ENCODE measurements at places on chromosomes 7 and 10.

- DNase-seq = no peak
Observed at GRCh38 chr10:74055383-74056049, 57.6 kb downstream of the VCL start.

DNA sequence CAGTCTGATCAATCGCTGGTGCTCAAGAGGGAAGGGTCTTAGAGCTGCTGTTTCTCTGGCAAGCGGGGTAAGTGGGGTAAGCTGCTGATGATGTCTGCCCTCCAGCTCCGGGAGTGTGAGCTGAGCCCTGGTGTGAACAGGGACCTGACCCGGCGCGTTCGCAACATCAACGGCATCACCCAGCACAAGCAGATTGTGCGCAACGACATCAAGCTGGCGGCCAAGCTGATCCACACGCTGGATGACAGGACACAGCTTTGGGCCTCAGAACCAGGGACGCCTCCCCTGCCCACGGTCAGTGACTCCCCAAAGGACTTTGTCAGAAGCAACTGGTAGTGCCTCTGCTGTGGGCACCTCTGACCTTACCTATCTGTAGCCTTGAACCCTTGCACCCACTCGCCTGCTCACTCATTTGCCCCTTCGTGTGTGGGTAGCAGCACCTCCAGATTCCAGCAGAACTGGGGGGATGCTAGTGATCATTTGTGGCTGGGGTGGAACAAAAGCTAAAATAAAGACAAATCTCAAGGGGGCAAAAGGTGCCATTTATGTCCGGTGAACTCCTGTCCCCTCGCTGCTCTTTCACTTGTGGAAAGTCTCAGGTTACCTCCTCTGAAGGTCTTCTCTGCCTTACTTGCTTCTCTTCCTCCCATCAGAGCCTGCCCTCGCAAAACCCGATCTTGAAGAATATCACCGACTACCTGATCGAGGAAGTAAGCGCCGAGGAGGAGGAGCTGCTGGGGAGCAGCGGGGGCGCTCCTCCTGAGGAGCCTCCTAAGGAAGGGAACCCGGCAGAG, 3.2 kb downstream of the UFSP1 start:
- no peak for DNase-seq

- no peak for DNase-seq
Observed at GRCh38 chr7:142642316-142642715, 107.0 kb upstream of the PRSS1 start.

DNA sequence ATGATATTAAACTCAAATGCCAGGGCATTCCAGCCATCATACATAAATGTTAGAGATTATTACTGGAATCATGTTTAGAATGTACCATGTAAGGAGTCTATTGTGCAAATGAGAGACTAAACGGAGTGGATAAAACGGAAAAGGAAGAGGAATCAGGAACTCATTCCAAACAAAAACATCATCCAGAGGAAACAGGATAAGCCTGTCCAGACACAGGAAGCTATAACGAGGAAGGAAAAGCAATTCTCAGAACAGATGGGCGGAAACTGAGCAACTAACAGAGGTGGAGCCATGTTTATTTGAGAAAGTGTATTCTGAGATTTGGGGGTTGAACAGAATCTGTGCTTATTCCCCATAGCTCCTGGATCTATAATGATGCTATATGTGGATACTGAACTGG, 52.3 kb upstream of the TRIM24 start:
- DNase-seq = no peak

- no peak for DNase-seq
Observed at GRCh38 chr10:68864611-68865010, 36.5 kb upstream of the DDX50 start.

- DNase-seq = no peak
Observed at GRCh38 chr10:62582101-62582705, 208.0 kb downstream of the ZNF365 start.

GRCh38 chr10:128848810-128849209, 618.2 kb upstream of the MGMT start:
- no peak for DNase-seq

GRCh38 chr7:149870701-149871483, 2.9 kb upstream of the ATP6V0E2 start:
- no peak for DNase-seq

GRCh38 chr7:2100278-2101208, 132.2 kb downstream of the MAD1L1 start:
- DNase-seq = no peak

GRCh38 chr7:129067943-129068548, 13.1 kb upstream of the TNPO3 start:
- DNase-seq = no peak

GRCh38 chr7:99460651-99461050, 5.3 kb downstream of the ATP5MF start:
- no peak for DNase-seq

- DNase-seq = no peak
Observed at GRCh38 chr7:70583965-70584883, 547.7 kb upstream of the GALNT17 start.

- no peak for DNase-seq
Observed at GRCh38 chr10:38156416-38157269, 62.5 kb downstream of the ZNF37A start.

DNA sequence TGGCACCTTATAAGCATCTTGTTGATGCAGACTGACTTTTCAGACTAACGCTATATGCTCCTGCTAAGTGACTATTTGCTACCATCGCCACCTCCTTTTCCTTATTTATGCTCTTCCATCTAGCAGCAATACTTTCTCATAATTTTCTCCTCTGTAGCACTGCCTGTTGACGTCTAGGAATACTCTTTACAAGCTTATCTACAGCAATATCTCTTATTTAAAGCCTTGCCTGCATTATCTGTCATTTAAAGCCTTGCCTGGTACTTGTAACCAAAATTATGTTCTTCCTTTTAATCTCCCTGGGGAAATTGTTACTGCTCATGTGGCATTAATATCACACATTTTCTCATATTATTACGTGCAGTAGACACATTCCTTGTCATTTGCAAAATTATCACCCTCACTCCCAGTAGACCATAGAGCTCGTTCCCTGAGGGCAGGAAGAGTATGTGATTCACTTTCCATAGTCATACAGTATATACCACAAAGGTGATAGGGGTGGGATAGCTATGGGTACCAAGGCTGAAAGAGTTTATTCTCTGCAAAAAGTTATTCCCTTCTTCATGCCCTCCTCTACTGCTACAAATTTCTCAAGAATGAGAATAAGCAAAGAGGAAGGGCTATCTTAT, 359.7 kb upstream of the PCDH15 start:
- DNase-seq = no peak

GRCh38 chr7:22137026-22137425, 191.3 kb upstream of the CDCA7L start:
- DNase-seq = no peak

DNA sequence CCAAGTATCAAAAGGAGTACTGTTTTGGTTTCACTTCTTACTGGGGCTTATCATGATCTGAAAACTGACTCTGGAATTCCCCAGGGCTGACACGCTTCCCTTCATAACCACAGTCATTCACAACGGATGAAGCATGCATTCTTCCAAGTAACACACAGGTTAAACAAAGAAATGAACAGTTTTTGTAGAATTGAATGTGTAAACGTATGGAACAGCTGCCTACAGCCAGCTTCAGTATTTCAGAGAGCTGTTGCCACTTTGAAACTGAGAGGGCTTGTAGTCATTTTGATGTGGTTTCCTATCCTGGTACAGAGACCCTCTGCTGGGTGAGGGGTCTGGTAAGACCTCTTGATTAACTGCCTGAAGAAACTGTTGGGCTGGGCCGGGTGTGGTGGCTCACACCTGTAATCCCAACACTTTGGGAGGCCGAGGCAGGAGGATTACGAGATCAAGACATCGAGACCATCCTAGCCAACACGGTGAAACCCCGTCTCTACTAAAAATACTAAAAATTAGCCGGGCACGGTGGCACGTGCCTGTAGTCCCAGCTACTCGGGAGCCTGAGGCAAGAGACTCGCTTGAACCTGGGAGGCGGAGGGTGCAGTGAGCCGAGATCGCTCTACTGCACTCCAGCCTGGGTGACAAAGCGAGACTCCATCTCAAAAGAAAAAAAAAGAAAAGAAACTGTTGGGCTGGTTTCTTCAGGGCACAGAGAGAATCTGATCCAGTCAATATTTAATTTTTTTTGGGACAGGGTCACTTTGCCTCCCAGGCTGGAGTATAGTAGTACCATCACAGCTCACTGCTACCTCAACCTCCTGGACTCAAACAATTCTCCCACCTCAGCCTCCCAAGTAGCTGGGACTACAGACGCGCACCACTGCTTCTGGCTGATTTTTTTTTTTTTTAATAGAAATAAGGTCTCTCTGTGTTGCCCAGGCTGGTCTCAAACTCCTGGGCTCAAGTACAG, 4.7 kb downstream of the NFE2L3 start:
- no peak for DNase-seq

- DNase-seq = no peak
Observed at GRCh38 chr7:39272691-39273090, 293.5 kb upstream of the YAE1 start.

DNA sequence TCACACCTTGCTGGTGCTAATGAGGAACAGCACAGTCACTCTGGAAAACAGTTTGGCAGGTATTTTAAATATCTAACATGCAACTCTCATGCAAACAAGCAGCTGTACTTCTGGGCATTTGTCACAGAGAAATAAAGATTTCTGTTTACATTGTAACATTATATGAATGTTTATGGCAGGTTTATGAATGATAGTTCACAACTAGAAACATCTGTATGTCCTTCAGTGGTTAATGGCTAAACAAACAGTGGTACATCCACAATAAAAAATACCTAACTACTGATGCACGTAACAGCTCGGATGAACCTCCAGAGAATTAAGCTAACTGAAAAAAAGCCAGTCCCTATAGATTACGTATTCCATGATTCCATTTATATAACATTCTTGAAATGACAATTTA, 109.6 kb downstream of the GPR37 start:
- DNase-seq = no peak

DNA sequence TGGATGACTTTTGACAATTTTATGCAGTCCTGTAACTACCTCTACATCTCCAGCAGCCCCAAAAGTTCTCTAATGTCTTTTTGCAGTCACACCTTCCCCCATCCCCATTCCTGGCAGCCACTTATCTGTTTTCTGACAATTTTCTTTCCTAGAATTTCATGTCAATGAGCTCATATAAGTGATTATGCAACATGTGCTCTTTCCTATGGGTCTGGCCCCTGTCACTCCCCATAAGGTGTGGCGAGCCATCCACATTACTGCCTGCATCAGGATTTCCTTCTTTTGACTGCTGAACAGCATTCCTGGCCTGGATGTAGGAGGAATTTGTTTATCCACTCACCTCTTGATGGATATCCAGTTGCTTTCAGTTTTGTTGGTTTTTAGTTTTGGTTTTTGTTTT, 146.7 kb upstream of the MGMT start:
- no peak for DNase-seq

DNA sequence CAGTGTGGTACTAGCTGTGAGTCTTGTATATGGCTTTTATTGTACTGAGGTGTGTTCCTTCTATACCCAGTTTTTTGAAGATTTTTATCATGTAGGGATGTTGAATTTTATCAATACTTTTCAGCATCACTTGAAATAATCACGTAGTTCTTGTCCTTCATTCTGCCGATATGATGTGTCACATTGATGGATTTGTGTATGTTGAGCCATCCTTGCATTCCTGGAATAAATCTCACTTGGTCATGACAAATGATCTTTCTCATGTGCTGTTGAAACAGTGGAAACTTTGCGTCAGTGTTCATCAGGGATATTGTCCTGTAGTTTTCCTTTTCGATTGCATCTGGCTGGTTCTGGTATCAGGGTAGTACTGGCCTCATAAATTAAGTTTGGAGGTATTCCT, 7.1 kb upstream of the PRKAR1B start:
- DNase-seq = no peak

- no peak for DNase-seq
Observed at GRCh38 chr10:43377424-43377883, 6.0 kb downstream of the FXYD4 start.

GRCh38 chr10:44830022-44830421, 81.1 kb upstream of the TMEM72 start:
- no peak for DNase-seq

- DNase-seq = no peak
Observed at GRCh38 chr10:124229989-124230634, 136.7 kb upstream of the CHST15 start.

- DNase-seq = no peak
Observed at GRCh38 chr7:134176037-134176350, 48.9 kb downstream of the LRGUK start.

DNA sequence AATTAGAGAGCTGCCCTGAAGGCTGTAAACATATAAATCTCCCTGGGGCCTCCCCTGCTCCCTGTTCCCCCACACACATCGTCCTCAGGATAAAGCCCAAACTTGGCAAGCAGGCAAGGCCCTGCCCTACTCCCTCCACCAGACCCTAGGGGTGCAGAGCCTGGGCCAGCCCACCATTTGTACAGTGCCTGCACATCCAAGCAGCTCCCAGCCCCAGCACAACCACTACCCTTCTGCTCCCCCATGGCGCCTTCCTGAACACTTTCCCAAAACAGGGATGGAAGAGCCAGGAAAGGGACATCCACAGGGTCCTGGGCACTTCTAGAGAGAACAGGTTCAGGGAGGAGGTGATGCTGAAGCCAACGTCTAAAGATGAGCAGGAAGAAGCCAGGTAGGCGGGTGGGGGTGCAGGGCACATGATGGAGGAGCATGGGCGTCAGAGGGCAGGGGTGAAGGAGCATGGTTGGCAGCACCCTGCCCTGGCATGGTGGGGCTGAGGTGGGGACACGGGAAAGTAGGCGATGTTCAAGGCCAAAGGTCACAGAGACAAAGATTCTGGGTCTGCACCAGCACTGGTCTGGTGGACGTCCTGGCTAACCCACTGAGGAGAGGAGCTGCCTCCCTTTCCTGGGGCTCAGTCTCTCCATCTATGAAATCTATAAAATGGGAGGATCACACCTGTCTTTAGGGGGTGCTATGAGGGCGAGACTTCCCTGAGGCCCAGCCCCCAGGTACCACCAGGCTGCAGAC, 140.6 kb downstream of the ARHGAP22 start:
- no peak for DNase-seq

DNA sequence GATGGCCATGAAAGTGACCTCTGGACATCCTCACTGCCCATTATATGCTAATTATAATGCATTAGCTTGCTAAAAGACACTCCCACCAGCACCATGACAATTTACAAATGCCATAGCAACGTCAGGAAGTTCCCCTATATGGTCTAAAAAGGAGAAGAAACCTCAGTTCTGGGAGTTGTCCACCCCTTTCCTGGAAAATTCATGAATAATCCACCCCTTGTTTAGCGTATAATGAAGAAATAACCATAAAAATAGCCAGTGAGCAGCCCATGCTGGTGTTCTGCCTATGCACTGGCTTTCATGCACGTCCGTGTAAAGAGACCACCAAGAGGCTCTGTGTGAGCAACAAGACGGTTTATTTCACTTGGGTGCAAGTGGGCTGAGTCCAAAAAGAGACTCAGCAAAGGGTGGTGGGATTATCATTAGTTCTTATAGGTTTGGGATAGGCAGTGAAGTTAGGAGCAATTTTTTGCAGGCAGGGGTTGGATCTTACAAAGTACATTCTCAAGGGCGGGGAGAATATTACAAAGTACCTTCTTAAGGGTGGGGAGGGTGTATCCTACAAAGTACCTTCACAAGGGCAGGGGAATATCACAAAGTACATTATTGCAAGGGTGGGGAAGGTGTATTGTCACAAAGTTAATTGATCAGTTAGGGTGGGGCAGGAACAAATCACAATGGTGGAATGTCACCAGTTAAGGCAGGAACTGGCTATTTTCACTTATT, 45.6 kb downstream of the LBX1 start:
- DNase-seq = no peak
